ENCODE measurements at places on chromosomes 5 and 9.

- DNase-seq: no peak
Measured at GRCh38 chr5:120297616-120298015, 166.5 kb upstream of the PRR16 start.

GRCh38 chr9:137266162-137266527 lies 11.0 kb downstream of the NELFB start:
- peak; percentile 63 for DNase-seq

DNA sequence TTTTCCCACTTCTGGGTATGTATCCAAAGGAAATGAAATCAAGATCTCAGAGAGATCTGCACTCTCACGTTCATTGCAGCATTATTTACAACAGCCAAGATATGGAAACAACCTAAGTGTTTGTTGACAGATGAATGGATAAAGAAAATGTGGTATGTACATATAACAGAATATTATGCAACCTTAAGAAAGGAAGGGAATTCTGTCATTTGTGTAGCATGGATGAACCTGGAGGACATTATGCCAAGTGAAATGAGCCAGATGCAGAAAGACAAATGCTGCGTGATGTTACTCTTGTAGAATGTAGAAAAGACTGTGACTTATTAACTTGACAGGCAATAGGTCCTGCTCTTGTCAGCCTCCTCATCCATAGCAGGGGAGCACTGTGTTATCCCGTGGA lies 31.4 kb downstream of the PPARGC1B start:
- no peak for DNase-seq

DNA sequence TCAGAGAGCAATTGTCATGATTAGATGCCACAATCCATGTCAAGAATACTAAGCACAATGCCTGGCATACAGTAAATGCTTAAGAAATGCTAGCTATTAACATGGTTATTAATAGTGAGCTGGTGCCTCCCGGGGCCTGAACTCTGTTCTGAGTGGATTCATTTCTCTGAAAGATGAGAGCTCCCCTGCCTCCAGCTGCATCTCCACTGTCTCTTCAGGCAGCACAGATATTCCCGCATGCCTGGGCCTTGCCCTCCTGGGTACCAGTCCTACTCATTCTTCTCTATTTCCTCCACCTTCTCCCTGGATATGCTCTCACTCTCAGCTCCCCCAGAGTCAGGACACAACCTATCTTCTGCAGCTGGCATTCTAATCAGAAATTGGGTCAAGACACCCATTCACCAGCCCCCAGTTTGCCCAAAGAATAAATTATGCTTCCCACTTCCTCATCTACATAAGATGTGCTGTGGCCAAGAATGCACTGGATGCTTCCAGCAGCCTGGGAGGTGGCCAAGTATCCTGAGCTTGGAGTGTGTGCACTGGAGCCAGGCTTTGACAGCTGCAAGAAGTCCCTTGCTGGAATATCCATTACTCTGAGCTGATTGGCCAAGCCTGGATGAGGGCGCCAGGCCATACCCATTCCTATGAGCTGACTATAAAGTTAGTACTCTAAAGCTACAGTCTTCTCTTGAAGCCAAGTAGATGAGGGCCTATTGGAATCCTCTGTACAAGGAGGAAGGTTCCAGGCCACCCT lies 669.0 kb downstream of the ACTL7B start:
- DNase-seq: peak; percentile 88
